ENCODE measurements at places on chromosomes 11 and 22. TPM values are rescaled to one million over a fixed set of nuclear protein-coding genes. Genes with fewer than 3 reads are reported as not detected.

The MMP12 gene
- total RNA-seq: 16.9 TPM

The KIF18A gene
- total RNA-seq: 1.7 TPM

GRCh38 chr11:121907379-121907778 is 208.6 kb downstream of the BLID start:
- no peak for DNase-seq

DNA sequence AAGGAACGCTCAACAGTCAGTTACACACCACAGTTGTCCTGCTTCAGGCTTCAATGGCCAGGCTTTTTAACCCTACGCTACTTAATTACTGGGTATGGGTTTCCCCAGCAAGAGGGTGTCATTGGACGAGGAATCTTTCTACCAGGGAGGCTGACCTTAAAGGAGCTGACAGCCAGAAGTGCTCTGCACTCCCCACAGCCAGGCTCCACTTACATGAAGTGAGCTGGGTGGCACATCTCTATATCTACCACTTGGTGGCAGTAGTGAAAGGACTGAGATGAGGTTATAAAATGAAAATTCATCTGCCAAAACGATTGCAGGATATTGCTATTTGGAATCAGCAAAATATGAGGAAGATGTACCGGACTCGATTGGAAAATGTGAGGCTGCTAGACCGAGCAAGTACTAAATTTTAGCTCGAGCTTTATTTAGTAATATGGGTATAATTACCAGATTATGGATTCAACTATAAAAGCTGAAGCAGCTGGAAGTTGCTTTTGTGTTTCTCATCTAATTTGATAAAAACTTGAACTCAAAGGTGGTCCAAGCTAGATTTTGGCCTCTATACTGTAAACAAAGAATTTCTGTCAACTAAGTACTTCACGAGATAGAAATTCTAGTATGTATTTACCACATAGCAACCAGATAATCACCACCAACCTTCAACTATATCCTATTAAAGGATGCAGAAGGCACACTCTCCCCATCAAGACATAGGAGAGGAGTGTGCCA is 53.9 kb upstream of the CEP126 start:
- peak; percentile 82 for DNase-seq

DNA sequence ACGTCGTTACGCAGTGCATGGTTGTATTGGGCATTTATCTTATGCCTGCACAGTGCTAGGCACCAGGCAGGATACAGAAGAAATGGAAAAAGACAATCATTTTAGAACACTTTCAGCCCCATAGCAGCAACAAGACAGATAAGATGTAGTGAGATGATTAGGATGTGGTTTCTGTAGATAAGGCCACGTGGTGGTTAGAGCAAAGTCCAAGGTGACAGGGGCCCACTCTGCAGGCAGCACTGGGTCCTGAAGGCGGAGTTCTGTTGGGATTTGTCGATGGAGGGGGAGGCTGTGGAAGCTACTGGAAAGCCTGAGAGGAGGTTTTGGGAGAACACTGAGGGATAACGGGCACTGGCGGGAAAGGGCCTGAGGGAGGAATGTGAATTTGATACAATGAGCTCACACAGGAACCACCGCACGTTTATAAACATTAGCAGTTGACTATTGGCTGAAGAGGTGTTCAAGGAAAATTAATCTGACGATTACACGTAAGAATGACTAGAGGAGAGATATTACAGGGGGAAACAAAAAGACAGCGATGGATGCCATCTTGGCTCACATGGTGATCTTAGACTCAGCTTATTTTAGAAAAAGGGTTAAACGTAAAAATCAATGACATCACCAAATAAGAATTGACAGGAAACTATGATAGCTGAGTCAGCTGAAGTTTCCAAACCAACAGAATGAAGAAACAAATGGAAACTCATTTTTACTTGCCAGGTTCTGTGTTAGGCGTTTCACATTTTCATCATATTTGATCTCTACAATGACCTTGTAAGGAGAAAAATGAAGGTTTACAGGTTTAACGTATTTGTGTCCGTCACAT is 551.0 kb downstream of the OPCML start:
- DNase-seq: no peak

DNA sequence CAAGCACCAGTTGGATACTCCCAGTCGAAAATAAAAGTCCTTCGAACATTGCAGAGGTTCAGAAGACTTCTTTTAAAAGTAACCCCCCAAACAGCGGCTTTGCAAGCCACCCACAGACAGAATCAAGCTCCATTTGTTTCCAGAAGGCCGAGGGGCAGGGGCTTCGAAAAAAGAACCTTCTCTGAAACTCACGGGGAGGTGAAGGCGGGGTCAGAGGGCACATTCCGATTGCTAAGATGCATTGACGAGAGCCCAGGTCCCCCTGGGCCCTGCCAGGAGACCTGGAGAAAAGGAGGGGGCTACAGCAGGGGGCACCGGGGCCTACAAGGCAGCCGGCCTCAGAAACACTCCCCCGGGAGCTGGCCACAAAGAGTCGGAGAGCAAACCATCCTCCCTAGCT is 306.8 kb downstream of the MN1 start:
- DNase-seq: no peak

DNA sequence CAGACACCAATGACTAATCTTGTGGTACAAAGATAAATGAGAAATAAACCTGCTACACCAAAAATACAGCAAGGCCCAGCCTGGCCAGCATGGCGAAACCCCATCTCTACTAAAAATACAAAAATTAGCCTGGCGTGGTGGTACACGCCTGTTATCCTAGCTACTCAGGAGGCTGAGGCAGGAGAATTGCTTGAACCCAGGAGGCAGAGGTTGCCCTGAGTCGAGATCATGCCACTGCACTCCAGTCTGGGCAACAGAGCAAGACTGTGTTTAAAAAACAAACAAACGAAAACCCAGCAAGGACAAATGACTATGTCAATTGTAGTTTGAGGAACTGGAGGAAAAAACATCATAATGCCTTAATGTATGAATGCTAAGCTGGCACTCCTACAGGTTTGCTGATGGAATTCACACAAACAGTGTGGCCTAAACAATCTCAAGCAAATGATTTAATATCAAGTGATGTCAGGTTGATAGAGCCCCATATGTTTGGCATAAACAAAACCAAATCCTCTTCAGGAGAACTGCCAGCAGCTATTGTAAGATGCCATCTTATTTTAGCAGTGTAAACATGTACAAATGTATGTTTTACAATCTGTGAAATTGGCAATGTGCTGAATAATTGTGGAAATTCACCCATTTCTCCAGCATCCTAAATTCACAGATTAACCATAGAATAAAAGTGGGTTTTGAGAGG is 20.0 kb downstream of the MMP7 start:
- no peak for DNase-seq

Data from lung (tissue), 17 donors.